Stimulated activated CD4-positive, alpha-beta T cell treated with anti-CD3 and anti-CD28 coated beads, TNF-alpha, amount 100 ng/mL, for 1 hour (primary cell): ENCODE measurements at places on chromosomes 5 and 9.

DNA sequence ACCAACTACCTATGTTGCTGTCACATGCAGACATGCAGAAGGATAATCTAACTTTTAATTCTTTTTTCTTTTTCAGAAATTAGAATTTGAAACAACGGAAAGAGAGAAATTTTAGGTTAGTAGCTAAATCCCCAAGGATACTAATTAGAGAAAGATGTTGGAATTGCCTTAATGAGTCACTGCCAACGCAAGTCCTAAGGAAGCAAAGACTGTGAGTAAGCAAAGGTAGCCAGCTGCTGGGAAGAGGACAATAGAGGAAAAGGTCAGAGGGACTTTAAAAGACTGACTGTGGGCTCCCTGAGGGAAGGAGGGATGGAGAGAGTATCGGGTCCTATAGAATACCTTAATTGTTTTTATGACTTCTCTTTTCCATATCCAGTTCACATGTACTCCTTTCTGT lies 461.9 kb upstream of the PAPPA start:
- DNase-seq = no peak

GRCh38 chr5:137024044-137024443 lies 475.1 kb downstream of the SPOCK1 start:
- DNase-seq = no peak

DNA sequence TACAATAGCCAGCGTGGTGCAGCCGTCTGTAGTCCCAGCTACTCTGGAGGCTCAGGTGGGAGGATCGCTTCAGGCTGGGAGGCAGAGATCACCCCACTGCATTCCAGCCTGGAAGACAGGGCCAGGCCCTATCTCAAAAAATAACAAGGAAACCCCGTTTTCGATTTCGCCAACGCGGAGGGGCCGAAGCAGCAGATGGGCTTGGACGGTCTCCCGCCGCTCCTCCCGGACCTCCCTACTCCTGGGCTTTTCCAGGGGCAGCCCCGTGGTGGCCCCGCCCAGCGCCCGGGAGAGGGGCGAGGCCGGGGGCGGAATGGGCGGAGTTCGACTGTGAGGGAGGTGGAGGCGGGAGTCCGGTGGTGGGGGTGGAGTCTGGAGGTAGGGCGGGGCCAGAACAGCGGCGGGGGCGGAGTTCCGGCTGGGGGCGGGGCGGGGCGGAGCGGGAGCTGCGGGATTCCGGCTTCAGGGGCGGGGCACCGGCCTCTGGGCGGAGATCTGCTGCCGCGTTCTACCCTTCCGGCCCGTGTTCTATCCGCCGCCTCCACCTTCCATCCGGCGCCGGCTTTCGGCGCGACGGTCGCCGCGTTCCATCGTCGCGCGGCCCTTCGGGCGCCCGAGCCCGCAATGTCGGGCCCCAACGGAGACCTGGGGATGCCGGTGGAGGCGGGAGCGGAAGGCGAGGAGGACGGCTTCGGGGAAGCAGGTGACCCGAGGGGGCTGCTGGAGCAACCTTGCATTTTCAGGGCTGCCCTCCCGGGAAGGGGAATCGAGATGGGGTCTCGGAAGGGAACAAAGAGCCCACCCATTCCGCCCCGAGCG lies at the start of gene BBLN:
Gene BBLN, plus strand, starts transcription at position 482 of the 819 bp plus-strand sequence. Its CDS starts 143 bp downstream, at position 625.
- peak; percentile 94 for DNase-seq

DNA sequence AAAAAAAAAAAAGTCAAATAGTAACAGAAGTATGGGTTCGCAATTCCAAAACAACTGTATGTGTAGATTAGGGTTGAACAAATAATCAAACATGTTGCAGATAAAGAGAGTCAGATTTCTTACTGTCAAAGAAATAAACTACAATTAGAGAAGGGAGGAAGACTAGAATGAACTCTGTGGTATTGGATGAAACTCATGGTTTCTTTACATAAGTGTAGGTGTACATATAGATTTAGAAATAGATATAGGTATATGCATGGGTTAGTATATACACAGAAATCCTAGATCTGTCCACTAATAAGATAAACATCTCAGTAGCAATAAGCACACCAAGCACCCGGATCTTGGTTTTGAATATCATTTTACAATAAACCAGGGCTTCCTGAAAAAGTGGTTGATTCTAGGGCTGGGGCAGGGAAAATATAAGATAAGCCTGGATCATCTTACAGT lies 21.3 kb downstream of the DTWD2 start:
- no peak for DNase-seq

- no peak for DNase-seq
These were observed 4.6 kb upstream of the SLC25A48 start for GRCh38 chr5:135829681-135830383.

GRCh38 chr5:123449424-123449974 lies 26.3 kb upstream of the CEP120 start:
- no peak for DNase-seq

DNA sequence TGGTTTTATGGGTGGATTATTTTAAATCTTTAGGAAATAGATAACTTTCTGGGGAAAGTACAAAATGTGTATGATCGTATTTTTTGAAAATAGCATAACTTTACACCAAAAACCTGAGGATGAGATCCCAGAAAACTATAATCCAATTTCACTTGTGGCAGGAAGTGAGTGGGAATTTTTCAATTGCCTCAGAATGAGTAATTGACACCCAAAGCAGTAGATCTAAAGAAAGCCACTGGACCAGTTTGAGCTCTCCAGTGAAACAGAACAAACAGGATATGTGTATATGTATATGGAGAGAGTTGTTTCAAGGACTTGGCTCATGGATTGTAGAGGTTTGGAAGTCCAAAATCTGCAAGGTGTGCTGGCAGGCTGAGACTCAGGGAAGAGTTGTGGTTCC lies 109.2 kb upstream of the SHB start:
- no peak for DNase-seq

- DNase-seq = no peak
These were observed 530.4 kb upstream of the PTPRD start for GRCh38 chr9:11142965-11143738.

DNA sequence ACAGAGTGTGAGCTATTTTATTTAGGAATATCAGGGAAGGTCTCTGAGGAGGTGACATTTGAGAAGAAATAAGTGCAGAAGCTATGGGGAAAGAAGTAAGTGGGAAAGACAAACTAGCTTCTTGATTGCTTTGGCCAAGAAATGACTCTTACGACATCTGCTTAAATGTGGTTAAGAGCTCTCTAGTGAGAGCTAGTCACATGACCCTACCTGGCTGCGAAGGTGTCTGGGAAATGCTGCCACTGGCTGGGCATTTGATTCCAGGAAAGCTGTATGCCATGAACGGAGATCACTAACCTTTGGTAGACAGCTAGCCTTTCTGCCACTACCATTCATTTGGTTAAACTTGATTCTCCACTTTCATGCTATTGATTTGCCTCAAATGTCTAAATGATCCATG lies 80.1 kb downstream of the KIAA0825 start:
- DNase-seq = no peak

- no peak for DNase-seq
These were observed 68.2 kb upstream of the OLFM1 start for GRCh38 chr9:135019224-135019623.

DNA sequence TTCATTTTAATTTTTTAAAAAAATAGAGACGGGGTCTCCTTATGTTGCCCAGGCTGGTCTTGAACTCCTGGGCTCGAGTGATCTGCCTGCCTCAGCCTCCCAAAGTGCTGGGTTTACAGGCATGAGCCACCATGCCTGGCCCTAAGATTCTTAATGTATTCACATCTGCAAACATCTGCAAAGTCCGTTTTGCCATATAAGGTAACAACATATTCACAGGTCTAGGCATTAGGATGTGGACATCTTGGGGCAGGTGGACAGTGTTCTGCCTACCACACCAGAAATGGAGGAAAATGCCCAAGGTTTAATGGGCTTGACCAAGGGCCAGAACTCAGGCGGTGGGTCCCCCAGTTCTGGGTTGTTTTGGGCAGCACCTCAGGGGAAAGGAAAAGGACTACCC lies 41.6 kb upstream of the VDAC1 start:
- DNase-seq = no peak

DNA sequence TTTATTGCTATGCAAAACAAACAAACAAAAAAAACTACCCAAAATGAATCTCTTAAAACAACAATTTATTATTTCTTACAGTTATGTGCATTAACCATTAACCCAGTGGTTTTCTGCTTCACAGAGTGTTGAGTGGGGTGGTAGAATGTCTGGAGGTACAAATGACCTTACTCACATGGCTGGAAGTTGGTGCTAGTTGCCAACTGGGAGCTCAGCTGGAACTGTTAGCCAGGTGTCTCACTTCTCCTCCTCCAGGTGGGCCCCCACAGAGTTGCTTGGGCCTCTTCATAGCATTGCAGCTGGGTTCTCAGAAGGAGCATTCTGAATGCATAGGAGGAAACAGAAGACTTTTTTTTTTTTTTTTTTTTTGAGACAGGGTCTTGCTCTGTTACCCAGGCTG lies 10.5 kb upstream of the B4GALT1 start:
- no peak for DNase-seq

GRCh38 chr5:75616371-75616881 lies 5.2 kb downstream of the ANKDD1B start:
- DNase-seq = no peak

GRCh38 chr9:130150779-130151382 lies 21.3 kb upstream of the NCS1 start:
- no peak for DNase-seq

- no peak for DNase-seq
These were observed 177.5 kb downstream of the PDE4D start for GRCh38 chr5:59716029-59716428.

DNA sequence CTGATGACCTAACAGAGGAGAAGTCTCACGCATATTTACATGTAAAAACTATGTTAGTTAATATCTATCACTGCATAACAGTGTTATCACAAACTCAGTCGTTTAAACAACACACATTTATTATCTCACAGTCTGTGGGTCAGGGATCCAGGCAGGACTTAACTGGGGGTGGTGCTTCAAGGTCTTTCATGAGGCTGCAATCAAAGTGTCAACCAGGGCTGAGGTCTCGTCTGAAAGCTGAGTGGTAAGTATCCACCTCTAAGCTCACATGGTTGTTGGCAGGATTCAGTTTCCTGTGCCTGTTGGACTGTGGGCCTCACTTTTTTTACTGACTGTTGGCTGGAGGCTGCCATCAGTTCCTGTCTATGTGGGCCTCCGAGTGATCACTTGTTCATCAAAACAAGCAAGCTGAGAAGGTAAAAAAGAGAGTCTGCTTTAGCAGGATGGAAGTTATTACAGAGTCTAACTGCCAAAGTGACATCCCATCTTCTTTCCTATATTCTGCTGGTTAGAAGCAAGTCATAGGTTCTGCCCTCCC lies 188.6 kb downstream of the CARTPT start:
- DNase-seq = no peak

DNA sequence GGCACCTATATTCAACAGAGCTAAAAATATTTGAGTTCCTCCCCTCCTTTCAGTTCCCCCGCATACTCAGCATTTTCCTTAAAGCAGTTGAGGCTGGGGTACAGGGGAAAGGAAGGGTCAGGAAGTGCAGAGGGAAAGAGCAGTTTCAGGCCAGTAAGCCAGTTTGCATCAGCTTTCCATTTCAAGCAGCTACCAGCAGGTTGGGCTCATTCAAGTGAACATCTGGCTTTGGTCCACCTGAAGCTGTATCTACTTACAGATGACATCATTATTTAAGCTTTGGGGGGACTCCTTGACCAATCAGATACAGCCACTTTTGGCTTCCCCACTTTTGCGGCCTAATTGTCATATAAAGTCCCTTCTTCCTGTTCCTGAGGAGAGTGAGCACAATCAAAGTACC lies 8.2 kb upstream of the ACO1 start:
- no peak for DNase-seq

- no peak for DNase-seq
These were observed 155.2 kb downstream of the TMEM161B start for GRCh38 chr5:88113429-88113828.
